ENCODE measurements at places on chromosomes 6 and 20. TPM values are rescaled to one million over a fixed set of nuclear protein-coding genes. Genes with fewer than 3 reads are reported as not detected.
A peak's percentile ranks its signal among the peaks of the same experiment; 100 is the strongest.

The C20orf204 gene
- 0.98 TPM for total RNA-seq

The BTNL2 gene
- total RNA-seq = not detected

DNA sequence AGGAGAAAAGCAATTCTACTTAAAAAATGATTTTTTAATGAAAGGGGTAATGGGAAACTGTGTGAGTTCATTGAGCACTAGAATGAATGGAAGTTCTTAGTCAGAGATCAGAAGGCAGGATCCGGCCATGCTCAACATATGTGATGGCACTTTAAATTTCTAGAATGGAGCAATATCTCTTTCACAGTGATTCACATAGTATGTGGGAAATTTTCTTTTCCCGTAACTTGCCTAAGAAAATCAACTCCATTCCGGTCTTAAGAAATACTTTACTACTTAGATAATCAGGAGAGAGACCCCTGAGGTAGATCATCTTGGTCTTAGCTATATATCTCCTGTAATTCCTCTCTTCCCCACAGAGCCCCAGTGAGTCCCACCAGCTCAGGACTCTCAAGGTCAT lies 131.8 kb downstream of the SCML4 start:
- peaks cover 12% of the 10 kb centered on the region for H3K4me1 ChIP-seq
- H3K36me3 ChIP-seq = no peaks in the 10 kb centered on the region
- H3K27ac ChIP-seq = no peak overlapping the region
- H3K27me3 ChIP-seq = no peaks in the 10 kb centered on the region
- H3K4me3 ChIP-seq = no peak overlapping the region

DNA sequence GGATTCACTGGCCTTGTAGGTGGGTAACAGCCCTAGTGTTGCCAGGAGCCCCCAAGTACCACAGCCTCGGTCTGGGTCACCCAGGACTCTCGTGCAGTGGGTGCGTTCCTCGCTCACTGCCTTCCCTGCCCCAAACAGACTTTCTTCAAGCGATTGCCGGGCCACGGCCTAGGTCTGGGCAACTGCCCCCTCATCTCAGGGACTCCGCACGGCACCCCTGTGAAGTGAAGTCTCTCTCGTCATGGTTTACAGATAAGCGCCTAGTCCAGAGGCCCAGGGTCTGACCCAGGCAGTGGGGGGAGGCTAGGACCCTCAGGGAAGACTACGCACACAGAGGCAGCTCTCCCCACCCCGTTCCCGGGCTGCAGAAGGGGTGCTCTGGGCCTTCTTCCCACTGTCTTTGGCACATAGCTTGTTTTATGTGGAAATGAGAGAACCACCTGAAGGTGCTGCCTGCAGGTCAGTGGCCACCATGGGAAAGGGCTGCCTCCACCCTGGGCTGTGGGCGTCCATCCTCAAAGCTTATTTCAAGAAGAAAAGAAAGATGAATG lies 220.8 kb downstream of the ERMARD start:
- peaks cover 8% of the 10 kb centered on the region for H3K4me1 ChIP-seq
- no peak overlapping the region for H3K27ac ChIP-seq
- no peaks in the 10 kb centered on the region for H3K36me3 ChIP-seq

DNA sequence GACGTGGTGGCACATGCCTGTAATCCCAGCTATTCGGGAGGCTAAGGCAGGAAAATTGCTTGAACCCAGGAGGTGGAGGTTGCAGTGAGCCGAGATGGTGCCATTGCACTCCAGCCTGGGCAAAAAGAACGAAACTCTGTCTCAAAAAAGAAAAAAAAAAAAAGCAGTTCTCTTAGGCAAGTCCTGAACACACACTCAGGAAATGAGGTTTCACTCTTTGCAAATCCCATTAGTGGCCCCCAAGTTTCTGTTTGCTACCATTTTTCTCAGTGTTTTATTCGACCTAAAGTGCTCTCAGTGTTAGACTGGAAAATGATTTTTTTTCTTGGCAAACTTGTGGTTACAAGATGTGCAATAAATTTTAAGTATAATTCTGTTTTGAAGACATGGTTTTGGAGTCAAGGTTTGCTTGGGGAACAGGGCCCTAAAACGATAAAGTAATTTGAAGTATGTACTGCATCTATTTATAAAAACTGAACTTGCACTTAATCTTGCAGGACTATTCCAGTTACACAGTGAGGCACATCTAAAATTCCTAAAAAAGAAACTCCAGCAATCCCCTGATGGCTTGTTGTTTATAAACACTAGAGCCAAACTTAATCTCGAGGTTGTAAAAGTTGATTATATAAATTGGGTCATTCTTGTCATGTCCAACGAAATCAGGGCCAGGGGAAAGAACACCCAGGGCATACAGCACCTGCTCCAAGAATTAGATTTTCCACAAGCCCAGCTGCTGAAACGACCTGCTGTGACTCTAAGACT lies 42.6 kb downstream of the MAP1LC3A start:
- no peaks in the 10 kb centered on the region for H3K36me3 ChIP-seq
- H3K4me1 ChIP-seq = peaks cover 8% of the 10 kb centered on the region
- H3K27ac ChIP-seq = peak overlapping the region; percentile 51
- no peak for DNase-seq
- no peak overlapping the region for H3K4me3 ChIP-seq

All from vagina (tissue), 2 donors.